ENCODE measurements at places on chromosomes 1 and 21.
A peak's percentile ranks its signal among the peaks of the same experiment; 100 is the strongest.

DNA sequence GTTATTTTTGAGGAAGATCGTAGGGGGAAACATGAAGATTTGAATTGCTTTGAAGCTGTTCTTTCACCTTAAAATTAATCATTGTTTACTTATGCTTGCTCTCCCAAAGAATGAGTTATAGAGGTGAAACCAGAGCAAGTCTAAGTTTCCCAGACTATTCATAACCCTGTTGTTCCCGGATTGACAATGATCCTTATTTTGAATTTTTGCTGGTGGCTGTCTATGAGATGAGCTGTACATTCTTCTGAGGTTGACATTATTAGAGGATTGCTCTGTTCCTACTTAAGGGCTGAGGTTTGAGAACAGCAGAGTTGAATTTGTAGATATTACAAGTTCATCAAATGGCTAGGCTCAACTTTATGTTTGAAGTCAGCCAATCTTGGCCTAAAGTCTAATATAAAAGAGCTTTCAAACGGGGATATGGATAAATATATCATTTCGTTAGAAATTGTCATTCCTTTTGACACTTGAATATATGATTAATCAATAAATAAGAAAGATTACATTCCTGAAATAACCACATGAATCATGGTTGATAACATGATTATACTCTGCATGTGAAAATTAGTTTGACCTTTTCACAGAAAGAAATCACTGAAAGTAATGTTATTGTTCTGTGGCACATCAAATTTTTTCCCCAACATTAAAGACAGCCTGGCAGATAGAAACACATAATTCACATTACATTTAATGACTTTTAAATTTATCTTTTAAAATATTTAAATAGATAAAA, 19.1 kb upstream of the PDE4B start:
- no peak for DNase-seq

- DNase-seq, result no peak
Measured at GRCh38 chr1:33316601-33317000, 4.3 kb downstream of the A3GALT2 start.

GRCh38 chr1:50959303-50959912, 659 bp downstream of the FAF1 start:
- DNase-seq, result no peak

- DNase-seq, result peak; percentile 57
Measured at GRCh38 chr1:153957744-153958110, 685 bp downstream of the CRTC2 start.

DNA sequence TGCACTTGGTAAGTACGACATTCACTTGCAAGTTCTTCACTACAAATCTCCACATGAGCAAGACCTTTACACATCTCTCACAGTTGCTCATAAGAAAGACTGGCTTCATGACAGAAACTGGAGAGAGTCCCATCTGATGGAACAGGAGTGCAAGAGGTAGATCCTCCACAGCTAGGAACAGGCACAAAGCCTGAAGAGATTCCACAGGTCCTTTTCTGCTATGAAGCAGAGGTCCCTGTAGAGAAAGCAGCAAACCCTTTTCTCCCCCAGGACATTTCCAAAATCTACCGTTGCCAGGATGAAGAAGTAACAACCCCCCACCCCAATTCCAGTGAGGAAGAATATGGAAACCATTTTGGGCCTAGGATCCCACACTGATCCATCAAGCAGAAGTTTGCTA, 47.3 kb downstream of the EIF4G3 start:
- no peak for DNase-seq

- DNase-seq, result no peak
Measured at GRCh38 chr1:3261969-3262579, 192.4 kb upstream of the ARHGEF16 start.

GRCh38 chr1:81970416-81970815, 169.7 kb downstream of the ADGRL2 start:
- DNase-seq, result no peak

- DNase-seq, result no peak
Measured at GRCh38 chr1:206486995-206487788, 16.9 kb downstream of the IKBKE start.

All from immature natural killer cell (primary cell).